Activated CD8-positive, alpha-beta memory T cell treated with anti-CD3 and anti-CD28 coated beads for 1 hour (primary cell): ENCODE measurements at places on chromosomes 13 and 19.

DNA sequence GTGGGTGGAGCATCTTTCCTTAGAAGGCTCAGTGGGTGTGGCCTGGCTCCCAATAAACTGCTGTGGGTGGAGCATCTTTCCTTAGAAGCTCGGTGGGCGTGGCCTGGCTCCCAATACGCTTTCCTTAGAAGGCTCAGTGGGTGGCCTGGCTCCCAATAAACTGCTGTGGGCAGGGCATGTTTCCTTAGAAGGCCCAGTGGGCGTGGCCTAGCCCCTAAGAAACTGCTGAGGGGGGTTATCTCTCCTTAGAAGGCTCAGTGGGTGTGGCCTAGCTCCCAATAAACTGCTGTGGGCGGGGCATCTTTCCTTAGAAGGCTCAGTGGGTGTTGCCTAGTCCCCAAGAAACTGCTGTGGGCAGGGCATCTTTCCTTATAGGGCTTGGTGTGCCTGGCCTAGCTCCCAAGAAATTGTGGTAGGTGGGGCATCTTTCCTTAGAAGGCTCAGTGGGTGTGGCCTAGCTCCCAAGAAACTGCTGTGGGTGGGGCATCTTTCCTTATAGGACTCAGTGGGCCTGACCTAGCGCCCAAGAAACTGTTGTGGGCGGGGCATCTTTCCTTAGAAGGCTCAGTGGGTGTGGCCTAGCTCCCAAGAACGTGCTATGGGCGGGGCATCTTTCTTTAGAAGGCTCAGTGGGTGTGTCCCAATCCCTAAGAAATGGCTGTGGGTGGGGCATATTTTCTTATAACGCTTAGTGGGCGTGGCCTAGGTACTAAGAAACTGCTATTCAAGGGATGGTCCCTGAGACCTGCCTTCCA lies 10.3 kb downstream of the HSH2D start:
- no peak for DNase-seq

- no peak for DNase-seq
These were observed 7.1 kb downstream of the TSSK6 start for GRCh38 chr19:19508217-19508616.

GRCh38 chr13:92483894-92484293 lies 742.7 kb upstream of the GPC6 start:
- no peak for DNase-seq

DNA sequence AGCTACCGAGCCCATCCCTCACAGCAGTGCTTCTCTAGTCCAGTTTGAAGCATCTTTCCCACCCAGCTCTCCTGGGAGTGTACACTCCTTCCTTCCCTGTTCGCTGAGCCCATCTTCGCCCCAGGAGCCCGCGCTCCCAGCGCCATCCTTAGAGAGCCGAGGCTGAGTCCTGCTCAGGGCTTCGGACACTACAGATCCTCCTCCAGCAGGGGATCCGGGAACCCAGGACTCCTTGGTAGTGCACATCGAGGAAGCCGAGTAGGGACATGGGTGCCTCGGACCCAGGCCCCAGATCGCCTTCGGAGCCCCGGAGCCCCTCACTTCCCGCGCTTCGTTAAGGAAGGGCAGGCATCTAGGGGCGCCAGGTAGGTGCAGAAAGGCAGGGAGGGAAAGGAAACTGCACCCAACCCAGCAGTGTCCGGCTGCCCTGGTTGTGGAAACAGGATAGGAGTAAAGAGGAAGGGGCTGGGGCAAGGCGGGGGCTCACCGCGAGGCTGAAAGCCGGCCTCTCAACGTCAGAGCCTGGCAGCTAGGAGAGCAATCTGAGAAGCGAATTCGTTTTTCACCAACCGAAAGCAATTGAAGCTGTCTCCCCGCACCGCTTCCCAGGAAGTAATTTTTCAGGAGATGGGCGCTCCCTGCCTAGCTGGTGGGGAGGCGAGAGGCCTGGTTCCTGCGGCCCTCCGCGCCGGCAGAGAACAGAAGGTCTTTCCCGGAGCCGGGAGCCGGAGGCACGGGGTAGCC lies 1.0 kb downstream of the PDX1 start:
- DNase-seq = no peak
